Cortex of kidney (tissue), 1 donor: ENCODE measurements at places on chromosomes 4 and X.

DNA sequence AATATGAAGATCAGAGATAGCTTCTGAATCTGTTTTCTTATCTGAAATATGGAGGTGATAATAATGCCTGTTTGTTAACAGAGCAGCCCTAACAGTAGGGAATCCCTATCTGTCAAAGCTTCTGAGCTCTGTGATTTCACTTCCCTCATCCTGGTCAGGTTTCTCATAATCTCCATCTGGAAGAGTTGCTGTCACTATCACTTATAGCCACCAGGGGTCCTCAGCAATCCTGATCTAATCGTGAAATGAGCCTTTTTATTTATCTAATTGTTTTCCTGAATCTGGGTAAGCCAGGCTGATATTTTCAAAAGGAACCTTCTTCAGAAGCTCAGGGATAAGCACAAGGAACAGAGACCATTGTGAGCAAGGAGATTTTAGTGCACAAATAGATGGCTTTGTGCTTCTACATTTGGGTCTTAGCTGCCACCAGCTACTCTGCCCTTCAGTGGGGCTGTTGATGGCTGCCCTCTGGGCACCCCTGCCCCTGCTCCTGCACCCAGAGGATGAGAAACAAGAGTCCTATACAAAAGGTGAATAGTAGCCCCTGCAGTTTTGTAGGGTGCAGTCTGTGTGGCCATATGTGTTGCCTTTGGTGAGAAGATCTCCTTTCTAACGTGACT, 196.4 kb upstream of the RADX start:
- no peak for DNase-seq

- no peak for DNase-seq
Observed at GRCh38 chr4:85448906-85449890, 25.8 kb upstream of the ARHGAP24 start.

GRCh38 chr4:166341992-166342391, 469.0 kb downstream of the TLL1 start:
- no peak for DNase-seq

DNA sequence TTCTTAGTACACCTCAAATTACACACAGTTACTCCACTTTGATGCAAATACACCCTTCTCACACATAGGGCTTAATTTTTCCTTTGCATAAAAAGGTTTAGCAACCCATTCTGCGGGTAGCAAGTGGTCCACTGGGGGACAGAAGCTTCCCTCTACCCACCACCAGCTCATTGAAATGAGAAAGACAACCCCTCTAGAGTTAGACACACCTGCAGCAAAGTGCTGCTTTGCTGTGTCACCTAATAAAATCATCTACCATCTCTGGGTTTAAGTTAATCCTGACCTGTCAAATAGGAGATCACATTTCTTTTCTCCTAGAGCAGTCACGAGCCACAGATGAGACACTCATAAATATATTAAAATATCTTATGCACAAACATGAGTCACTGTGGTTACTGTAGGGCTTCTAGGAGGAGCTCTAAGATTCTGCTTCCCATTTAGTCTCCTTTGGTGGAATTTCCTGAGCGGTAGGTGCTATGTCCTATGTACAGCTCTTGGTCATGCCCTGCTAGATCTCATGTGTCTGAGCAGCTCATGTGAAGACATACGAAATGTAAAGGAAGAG, 11.9 kb downstream of the BMX start:
- DNase-seq: no peak

- no peak for DNase-seq
Observed at GRCh38 chr4:17165286-17165685, 266.8 kb upstream of the LDB2 start.

DNA sequence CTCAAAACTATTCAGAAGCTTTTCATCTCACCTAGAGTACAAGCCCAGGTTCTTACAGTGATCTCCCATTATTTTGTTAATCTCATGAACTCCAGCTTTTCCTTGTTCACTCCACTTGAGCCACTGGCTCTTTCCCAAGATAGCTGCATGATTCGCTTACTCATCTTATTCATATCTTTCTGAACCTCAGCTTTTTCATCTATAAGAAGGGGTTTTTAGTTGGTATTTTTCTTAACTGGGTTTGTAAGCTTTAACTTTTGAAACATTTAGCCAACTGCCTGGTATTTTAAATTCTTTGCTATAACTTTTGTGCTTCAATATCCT, 24.0 kb downstream of the GIMD1 start:
- no peak for DNase-seq

GRCh38 chr4:176883108-176883550, 90.4 kb upstream of the VEGFC start:
- DNase-seq: no peak

DNA sequence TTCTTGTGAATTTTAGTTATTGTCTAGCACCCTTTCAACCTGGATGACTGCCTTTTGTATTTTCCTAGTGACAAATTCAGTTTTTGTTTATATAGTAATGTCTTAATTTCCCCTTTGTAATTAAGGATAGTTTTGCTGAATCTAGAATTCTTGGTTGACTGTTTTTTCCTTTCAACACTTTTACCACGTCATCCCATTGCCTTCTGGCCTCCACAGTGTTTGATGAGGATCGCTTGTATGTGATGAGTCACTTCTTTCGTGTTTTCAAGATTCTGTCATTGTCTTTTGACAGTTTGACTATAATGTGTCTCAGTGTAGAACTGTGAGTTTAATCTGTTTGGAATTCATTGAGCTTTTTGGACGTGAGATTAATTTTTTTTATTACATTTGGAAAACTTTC, 30.1 kb downstream of the KDM6A start:
- DNase-seq: no peak

GRCh38 chr4:150591904-150592303, 10.0 kb downstream of the MAB21L2 start:
- no peak for DNase-seq

DNA sequence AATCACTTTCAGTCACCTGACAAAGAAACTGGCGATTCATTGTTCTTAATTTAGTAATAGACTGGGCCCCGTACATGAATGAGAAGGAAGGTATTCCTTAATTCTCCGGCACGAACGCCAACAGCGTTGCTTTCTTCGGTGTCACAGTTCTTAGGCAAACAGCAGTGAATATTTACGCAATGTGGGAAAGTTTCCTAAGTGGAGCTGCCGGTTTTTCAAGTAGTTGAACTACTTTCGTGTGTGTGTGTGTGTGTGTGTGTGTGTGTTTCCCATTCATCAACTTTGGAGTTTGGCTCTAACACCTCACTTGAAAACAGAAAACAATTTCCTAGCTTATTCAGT, 651 bp downstream of the NXT2 start:
- no peak for DNase-seq

DNA sequence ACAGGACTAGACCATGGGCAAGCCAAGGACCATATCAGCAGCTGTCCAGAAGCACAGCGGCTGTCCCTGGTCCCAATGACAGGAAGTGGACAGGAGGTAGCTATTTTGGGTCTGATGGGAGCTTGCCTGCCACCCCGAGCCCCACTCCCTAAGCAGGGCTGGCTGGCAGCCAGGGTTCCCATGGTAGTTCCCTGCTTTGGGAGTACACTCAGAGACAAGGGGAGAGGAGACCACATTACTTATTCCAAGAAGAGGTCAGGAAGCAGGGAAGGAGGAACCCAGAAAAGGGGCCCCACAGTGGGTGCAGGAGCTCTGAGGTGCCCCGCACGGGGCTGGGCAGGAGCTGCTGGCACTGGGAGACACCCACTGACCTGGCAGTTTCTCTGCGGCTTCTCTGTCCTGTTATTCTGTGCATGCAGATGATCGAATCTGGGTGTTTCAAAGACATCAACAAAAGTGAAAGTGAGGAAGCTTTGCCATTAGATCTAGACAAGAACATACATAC, 36.3 kb downstream of the HTT-AS start:
- no peak for DNase-seq

DNA sequence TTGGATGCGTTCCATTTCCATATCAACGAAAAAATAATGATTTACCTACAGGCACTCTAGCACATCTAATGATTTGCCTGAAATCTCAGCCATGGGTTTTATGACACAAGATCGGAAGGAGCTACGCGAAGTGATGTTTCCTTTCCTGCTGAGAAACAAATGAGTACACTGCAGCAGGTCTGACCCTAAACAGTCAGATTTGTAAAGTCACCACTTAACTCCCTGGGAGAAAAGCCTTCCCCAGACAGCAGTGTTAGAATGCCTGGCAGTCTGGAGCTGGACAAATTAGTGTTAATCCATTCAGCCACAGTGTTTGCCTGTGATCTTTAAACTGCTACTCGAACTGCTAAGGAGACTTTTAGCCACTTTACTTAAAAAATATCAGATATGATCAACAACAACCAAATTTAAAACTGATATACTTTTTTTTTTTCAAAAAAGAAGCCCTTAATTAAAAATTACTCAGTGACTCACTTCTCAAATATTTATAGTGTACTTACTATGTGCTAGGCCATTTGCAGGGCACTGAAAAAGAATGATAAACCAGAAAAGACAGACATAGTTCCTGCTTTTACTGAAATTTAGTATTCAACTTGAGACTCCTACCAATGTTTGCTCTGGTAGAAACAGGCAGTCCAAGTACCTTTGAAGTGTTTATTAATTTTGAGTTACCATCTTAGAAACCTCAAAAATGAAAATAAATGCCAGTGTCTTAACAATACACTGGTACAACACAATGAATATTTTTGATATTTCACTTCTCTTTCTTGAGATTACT, 104.5 kb downstream of the SHISA3 start:
- DNase-seq: no peak

- no peak for DNase-seq
Observed at GRCh38 chrX:97867266-97867665, 983.6 kb downstream of the RPA4 start.

DNA sequence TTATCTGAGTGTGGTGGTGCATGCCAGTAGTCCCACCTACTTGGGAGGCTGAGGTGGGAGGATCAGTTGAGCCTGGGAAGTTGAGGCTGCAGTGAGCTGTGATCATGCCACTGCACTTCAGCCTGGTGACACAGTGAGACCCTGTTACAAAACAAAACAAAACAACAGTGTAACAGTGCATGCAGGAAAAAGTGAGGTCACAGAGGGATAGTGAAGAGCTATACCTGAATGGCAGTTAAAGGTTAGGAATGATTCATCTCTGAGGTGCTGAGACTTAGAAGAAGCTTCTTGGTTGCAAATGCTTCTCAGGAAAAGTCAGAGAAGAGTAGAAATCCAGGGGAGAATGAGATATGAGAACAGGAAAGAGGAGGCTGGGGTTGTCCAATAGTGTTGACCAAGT, 178.7 kb downstream of the FRAS1 start:
- no peak for DNase-seq

GRCh38 chrX:133403984-133404383, 11.3 kb downstream of the GPC4 start:
- no peak for DNase-seq

- DNase-seq: no peak
Observed at GRCh38 chr4:61373901-61374440, 173.8 kb downstream of the ADGRL3 start.

DNA sequence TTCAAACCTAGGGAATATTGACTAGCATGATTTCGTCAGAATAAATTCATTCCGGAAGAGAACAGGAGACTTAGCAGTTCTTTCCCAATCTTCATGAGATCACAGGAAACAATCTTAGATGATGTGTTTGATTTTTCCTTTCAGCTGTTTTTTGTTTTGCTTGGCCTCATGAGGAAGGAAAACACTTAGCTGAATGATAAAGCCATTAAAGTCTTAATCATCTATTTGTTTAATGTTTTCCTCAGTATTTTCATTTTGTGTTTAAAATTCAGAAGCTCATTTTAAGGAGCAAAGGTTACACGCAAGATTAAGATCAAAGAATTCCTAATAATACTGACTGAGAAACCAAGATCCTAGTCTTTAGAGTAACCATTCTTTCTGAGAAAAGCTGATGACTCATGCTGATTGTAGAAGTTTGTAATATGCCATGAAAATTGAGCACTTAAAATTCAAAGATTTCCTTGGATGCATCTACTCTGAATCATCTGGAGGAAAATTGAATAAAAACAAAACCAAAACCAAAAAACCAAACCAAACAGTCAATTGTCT, 15.4 kb upstream of the TBC1D19 start:
- no peak for DNase-seq

DNA sequence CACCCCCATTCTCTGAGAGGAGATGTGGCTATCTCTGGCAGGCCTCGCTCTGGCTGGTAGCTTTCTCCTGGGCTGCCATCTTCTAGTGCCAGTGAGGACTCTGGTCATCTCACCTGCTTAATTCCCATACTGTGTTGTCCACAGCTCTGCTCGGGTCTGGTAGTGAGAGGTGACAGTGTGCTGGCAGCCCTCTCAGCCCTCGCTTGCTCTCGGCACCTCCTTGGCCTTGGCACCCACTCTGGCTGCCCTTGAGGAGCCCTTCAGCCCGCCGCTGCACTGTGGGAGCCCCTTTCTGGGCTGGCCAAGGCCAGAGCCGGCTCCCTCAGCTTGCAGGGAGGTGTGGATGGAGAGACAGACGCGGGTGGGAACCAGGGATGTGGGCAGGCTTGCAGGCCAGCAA, 52.7 kb downstream of the CPLX1 start:
- no peak for DNase-seq

GRCh38 chr4:24053934-24054333, 164.1 kb upstream of the PPARGC1A start:
- no peak for DNase-seq

DNA sequence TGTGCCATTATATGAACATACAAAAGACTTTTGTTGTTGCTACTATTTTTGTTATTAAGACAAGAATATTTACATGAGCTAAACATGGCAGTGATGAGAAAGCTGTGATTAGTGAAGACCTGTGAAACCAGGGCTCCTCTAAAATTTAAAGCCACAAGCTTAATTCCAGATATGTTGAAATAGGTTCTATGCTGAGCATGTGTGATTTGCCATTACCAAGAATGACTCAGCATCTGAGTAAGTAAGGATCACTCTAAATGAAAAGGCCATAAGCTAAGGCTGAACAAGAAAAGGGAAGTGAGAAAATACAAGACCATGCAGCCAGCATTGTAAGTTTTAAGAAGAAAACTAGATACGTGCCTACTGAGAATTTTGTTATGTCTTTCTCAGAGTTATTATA, 75.9 kb upstream of the CAMK2D start:
- DNase-seq: no peak

GRCh38 chr4:180932370-180933001, 1310.7 kb upstream of the TENM3 start:
- no peak for DNase-seq

DNA sequence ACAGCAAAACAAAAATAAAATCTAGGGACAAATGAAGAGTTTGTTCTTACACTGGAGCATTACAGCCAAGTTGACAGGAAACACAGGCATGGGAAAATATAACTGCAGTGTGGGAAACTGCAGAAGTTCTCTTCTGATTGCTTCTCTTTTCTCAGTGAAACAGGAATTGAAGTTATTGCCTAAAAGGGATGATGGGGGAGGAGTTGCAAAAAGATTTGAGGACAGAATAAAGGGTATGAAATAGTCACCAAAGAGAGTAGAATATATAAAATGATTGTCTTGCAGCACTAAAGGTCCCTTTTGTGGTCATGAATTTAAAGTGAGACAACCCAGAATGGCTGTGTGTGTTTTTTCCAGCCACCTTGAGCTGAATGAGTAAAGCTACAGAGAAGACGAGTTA, 103.7 kb downstream of the JADE1 start:
- no peak for DNase-seq

- no peak for DNase-seq
Observed at GRCh38 chrX:13059637-13060499, 15.4 kb upstream of the FAM9C start.
